ENCODE measurements at places on chromosomes 7 and 10.

GRCh38 chr10:92740762-92741161 is 51.0 kb downstream of the HHEX start:
- no peak for DNase-seq

GRCh38 chr10:96153070-96153469 is 23.0 kb downstream of the ZNF518A start:
- no peak for DNase-seq

- DNase-seq: no peak
Observed at GRCh38 chr10:76641215-76641614, 996.4 kb downstream of the KCNMA1 start.

- DNase-seq: no peak
Observed at GRCh38 chr10:113712755-113713639, 33.3 kb downstream of the CASP7 start.

DNA sequence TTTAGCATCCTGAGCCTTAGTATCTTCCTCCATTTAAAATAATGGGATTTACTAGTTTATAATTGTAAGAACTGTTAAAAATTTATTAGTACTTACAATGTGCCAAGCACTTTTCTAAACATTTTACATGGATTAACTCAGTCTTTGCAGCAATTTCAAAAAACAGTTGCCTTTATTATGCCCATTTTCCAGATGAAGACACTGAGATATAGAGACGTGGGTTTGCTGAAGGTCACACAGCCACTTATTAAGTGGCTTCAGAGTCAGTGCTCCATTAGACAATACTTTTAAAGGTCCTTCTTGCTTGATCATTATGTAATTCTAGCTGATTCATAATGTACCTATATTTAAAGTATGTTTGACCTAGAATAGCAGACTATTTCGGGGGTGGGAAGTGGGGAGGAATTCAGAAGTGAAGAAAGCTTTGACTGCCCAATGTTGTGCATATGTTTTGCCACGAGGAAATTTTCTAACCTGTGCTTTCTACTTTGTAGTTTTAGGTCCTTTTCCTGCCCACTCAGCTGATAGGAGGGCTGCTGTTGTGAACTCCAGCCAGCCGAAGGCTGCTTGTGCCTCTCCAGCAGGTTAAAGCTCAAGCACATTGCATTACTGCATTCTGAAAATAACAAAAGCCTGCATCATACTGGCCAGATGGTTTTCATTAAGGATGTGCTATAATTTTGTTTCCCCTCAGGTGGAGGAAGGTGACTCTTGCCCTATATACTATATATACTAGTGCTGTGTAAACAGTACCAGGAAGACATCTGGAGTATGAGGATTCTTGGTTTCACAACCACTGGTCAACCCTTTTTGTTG is 4.3 kb downstream of the PLEKHA8 start:
- DNase-seq: no peak

- no peak for DNase-seq
Observed at GRCh38 chr10:74067373-74068352, 69.7 kb downstream of the VCL start.
